ENCODE measurements at places on chromosomes 16 and 17. TPM values are rescaled to one million over a fixed set of nuclear protein-coding genes. Genes with fewer than 3 reads are reported as not detected.

GRCh38 chr16:79843631-79844043 lies 243.1 kb upstream of the MAF start:
- no peak overlapping the region for H3K27ac ChIP-seq
- no peaks in the 10 kb centered on the region for H3K36me3 ChIP-seq
- H3K4me1 ChIP-seq, result peaks cover 40% of the 10 kb centered on the region

The FN3KRP gene
- total RNA-seq, result 15.9 TPM

The PHOSPHO1 gene
- not detected for total RNA-seq

The AGRP gene
- total RNA-seq, result not detected

- peaks cover 3% of the 10 kb centered on the region for H3K27me3 ChIP-seq
- no peak overlapping the region for H3K4me3 ChIP-seq
- H3K4me1 ChIP-seq, result no peaks in the 10 kb centered on the region
- H3K27ac ChIP-seq, result no peak overlapping the region
Observed at GRCh38 chr17:71759422-71760060, 361.3 kb upstream of the SOX9 start.

DNA sequence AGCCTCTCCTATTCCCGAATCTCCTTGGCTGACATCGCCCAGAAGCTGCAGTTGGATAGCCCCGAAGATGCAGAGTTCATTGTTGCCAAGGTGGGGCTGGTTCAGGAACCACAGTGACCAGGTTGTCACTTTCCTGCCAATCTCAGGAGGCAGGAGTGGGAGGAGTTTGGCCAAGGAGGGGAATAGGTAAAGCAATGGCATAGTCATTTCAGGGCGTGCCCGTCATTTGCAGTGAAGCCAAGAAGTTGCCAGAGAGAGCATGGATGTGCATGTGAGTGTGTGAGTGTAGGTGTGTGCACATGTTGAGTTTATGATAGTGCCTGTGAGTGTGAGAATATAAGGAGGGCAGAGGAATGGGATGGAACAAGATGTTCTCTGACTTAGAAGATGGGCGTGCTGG lies 14.8 kb downstream of the PSMD3 start:
- no peaks in the 10 kb centered on the region for H3K27me3 ChIP-seq
- peaks cover 7% of the 10 kb centered on the region for H3K4me1 ChIP-seq
- no peak overlapping the region for H3K4me3 ChIP-seq
- DNase-seq, result no peak
- peaks cover 80% of the 10 kb centered on the region for H3K36me3 ChIP-seq

- H3K4me1 ChIP-seq, result no peaks in the 10 kb centered on the region
- no peaks in the 10 kb centered on the region for H3K36me3 ChIP-seq
- H3K27me3 ChIP-seq, result peaks cover 16% of the 10 kb centered on the region
Observed at GRCh38 chr16:2806286-2806685, 8.0 kb downstream of the PRSS41 start.

The UMOD gene
- not detected for total RNA-seq

- peak within 1 kb of the TSS; percentile 77 for H3K27ac ChIP-seq
- DNase-seq, result peak; percentile 96
- H3K27me3 ChIP-seq, result no peaks in the 10 kb centered on the region
- H3K36me3 ChIP-seq, result peaks cover 41% of the 10 kb centered on the region
- peak within 1 kb of the TSS; percentile 84 for H3K4me3 ChIP-seq
Observed at GRCh38 chr16:667780-668518, at the start of gene RHOT2. Gene RHOT2 (plus strand): TSS chr16:668132. CDS start chr16:668200, 68 bp downstream.

DNA sequence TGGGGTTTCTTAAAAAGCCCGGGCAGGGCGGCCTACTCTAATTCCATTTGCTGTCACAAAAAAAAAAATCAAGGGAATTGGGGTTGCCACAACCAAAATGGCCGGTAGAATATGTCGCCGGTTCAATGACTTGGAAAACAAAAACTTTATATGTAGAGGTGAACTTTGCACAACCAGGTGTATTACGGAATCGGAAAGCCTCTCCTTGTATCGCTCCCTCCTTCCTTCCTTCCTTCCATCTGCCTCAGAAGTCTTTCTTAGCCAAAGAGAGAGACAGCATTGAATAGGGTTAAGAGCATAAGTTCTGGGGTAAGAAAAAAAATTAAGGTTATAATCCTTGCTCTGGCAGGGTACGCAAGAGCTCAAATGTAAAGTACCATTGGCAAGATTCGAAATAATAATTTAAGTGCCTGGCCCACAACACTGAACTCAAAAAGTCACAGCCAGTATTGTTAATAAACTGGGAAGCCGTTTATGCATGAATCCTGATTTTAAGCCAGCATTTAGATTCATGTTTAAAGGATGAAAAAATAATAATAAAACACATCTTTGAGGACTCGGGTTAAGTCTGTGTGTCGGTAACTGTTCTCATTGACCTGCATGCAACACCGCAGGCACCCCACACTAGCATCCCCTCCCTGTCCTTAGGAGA lies 522 bp upstream of the GLG1 start:
- H3K4me3 ChIP-seq, result peak overlapping the region; percentile 97
- no peak for DNase-seq
- H3K27me3 ChIP-seq, result no peaks in the 10 kb centered on the region

The ZNF385C gene
- 1.9 TPM for total RNA-seq

DNA sequence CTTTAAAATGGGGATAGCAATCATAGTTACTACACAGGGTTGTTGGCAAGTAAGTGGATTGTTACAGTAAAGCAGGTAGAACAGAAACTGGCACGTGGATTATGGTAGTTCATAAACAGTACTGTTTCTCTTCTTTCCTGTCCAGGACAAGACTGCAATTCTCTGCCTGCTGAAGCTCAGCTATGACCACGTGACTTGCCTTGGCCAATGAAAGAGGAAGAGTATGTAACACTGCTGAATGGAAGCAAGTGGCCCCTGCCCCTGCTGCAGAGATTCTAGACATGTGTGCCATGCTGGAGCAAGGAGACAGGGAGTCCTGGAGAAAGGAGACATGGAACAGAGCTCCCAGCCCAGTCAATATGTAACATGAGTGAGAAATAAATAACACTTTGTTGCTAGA lies 66.6 kb upstream of the TOX3 start:
- no peaks in the 10 kb centered on the region for H3K36me3 ChIP-seq
- no peaks in the 10 kb centered on the region for H3K27me3 ChIP-seq
- H3K27ac ChIP-seq, result no peak overlapping the region
- DNase-seq, result no peak

The CEP295NL gene
- 2.8 TPM for total RNA-seq

DNA sequence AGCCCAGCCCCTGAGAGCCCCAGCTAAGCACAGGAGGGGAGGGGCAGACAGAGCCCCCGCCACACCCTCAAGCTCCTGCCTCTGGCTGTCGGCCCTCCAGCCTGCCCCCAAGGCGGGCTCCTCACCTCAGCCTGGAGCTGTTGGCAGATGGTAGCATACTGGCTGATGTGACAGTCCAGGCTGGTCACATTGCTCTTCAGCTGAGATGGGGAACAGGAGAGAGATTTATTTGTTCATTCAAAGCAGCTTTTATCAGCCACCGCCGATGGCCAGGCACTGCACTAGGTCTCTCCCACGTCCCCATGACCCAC lies 14.8 kb downstream of the KIF18B start:
- no peak overlapping the region for H3K27ac ChIP-seq
- H3K27me3 ChIP-seq, result no peaks in the 10 kb centered on the region
- DNase-seq, result no peak
- no peaks in the 10 kb centered on the region for H3K36me3 ChIP-seq
- no peak overlapping the region for H3K4me3 ChIP-seq

- peaks cover 11% of the 10 kb centered on the region for H3K27me3 ChIP-seq
- H3K36me3 ChIP-seq, result no peaks in the 10 kb centered on the region
- H3K4me1 ChIP-seq, result no peaks in the 10 kb centered on the region
- no peak overlapping the region for H3K27ac ChIP-seq
- DNase-seq, result no peak
Observed at GRCh38 chr17:8793649-8794048, 5.5 kb downstream of the MFSD6L start.

- no peaks in the 10 kb centered on the region for H3K27me3 ChIP-seq
- peaks cover 21% of the 10 kb centered on the region for H3K4me1 ChIP-seq
- H3K4me3 ChIP-seq, result no peak overlapping the region
- no peaks in the 10 kb centered on the region for H3K36me3 ChIP-seq
- DNase-seq, result no peak
Observed at GRCh38 chr17:41494524-41494923, 4.8 kb upstream of the KRT36 start.

DNA sequence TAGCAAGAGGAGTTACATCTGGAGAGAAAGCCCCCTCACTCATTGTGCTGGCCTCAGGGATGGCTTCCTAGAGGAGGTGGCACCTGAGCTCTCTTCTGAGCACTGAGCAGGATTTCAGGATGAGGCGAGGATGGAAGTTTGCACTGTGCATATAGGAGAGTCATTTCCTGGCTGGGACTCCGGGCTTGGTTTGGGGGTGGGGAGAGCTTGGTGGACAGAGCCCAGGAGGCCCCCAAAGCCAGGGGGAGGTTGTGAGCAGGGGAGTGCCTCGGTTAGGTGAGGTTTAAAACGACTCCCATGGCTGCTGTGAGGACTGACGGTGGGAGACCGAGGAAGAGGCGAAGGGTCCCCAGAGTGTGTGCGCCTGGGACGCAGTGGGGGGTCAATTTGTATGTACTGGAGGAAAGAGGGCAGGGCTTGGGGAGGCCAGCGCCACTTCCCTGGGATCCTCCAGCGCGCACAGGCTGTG lies 1.2 kb downstream of the CAMKK1 start:
- no peaks in the 10 kb centered on the region for H3K36me3 ChIP-seq
- H3K4me1 ChIP-seq, result peaks cover 94% of the 10 kb centered on the region
- no peak for DNase-seq
- H3K4me3 ChIP-seq, result peak overlapping the region; percentile 76

GRCh38 chr17:50129353-50129727 lies 620 bp downstream of the SAMD14 start:
- H3K27ac ChIP-seq, result no peak overlapping the region
- H3K36me3 ChIP-seq, result peaks cover under 1% of the 10 kb centered on the region
- no peak for DNase-seq
- peak overlapping the region; percentile 55 for H3K4me3 ChIP-seq

DNA sequence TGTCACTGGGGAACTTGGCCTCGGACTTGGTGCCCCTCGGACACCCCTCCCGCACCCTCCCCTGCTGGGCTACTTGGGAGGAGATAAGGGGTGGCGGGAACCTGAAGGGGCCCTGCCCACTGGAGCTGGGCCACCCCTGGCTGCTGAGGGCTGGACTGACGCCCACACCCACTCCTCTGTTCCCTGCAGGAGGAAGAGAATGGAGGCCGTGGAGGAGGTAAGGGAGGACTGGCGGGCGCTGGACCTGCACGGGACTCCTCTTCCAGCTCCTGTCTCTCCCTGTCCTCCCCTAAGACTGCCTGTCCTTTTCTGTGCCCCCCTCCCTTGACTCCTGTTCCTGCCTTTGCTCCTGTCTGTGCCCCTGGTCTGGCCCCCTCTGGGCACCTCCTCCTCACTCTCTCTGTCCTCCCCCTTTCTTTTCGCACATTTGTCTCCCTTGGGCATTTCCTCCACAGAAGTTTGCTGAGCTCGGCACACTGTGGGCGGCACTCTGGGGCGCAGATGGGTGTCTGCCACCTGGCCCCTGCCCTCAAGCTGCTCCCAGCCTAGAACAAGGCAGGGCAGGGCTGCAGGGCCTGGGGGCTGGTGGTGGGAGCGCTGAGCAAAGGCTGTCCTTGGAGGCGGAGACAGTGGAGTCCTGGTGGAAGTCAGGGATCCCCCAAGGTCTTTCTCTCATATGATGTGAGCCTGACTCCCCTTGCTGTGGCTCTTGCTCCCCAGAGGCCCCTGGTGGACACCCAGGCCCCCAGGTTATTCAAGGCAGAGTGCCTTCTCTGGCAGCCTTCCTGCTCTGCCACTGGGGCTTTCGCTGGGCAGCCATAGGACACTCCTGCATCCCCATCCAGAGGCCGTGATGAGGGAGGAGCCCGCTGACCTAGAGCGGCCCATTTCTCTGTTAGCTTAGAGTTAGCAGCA lies 32.7 kb downstream of the ARHGAP23 start:
- no peak for DNase-seq
- peaks cover 55% of the 10 kb centered on the region for H3K4me1 ChIP-seq
- peaks cover 37% of the 10 kb centered on the region for H3K36me3 ChIP-seq

DNA sequence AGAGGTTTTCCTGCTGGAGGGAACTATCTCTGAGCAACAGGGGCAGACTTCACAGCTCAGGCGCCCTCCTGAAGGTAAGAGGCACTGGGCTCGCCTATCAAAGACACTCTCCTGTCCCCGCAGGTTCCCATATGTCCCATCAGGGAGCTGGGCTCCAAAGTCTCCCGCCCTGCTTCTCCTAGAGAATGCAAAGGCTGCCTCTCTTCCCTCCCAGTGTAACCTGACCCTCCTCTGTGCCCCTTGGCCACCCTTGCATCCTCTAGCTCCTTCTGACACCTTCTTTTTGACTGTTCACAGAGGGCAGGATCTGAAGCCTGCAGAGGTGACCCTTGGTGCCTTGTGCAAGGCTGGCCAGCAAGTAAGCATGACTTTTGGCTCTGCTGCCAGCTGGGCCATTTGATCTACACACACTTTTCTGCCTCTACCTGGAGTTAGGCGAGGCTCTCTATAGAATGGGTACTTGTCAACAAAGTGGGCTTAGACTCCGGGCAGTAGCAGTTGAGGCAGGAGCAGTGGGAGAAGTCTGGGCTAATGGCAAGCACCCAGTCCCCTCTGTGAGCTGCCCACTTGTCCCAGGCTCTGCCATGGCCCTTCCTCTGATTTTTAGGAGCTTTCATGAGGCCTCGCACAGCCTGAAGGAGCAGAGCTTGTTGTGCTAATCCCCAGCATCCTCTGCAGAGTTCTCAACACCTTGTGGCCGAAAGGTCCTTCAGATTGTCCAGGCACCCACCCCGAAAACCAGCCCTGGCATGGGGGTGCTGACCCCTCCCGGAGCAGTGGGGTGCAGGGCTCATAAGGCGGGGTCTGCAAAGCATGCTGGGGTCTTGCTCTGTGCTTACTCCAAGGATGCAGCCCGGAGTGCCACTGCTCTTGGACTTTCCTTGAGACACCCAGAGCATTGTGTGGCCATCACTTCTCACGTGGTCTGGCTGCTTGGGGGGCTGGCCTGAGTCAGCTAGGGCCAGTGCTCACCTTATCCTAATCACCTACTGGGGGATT lies 122.9 kb downstream of the METRNL start:
- H3K36me3 ChIP-seq, result no peaks in the 10 kb centered on the region
- peaks cover 65% of the 10 kb centered on the region for H3K4me1 ChIP-seq
- DNase-seq, result peak; percentile 64
- H3K27me3 ChIP-seq, result no peaks in the 10 kb centered on the region

GRCh38 chr16:49350265-49351095 lies 23.1 kb upstream of the C16orf78 start:
- no peak overlapping the region for H3K27ac ChIP-seq
- H3K27me3 ChIP-seq, result peaks cover 35% of the 10 kb centered on the region
- H3K4me1 ChIP-seq, result no peaks in the 10 kb centered on the region
- no peak for DNase-seq
- H3K36me3 ChIP-seq, result no peaks in the 10 kb centered on the region
- no peak overlapping the region for H3K4me3 ChIP-seq

DNA sequence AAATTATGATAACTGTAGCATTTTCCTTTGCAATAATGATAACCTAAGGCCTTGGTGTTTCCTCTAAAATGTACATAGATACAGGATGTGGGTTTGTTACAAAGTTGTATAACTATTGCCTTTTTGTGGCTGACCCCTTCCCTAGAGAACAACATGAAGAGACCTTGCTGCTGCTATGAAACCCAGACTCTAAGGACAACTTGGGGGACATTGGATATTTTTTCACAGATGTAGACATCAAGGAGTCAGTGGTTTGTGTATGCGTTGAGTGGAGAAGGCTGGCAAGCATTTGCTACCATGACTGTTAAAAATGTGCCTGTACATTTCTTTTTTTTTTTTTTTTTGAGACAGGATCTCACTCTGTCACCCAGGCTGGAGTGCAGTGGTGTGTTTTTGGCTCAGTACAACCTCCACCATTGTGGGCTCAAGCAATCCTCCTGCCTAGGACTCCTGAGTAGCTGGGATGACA lies 12.3 kb downstream of the HMOX2 start:
- peaks cover 16% of the 10 kb centered on the region for H3K4me1 ChIP-seq
- no peaks in the 10 kb centered on the region for H3K27me3 ChIP-seq
- H3K36me3 ChIP-seq, result peaks cover 28% of the 10 kb centered on the region
- no peak overlapping the region for H3K4me3 ChIP-seq
- DNase-seq, result no peak
